ENCODE measurements at places on chromosomes 1 and 21. TPM values are rescaled to one million over a fixed set of nuclear protein-coding genes. Genes with fewer than 3 reads are reported as not detected.

CELA2B gene
- not detected for total RNA-seq

RAB25 gene
- not detected for total RNA-seq

CDA gene
- 0.65 TPM for total RNA-seq

EFNA3 gene
- total RNA-seq: 0.97 TPM

HCRTR1 gene
- under 0.01 TPM for total RNA-seq

DYRK3 gene
- 16.9 TPM for total RNA-seq

CFAP141 gene
- not detected for total RNA-seq

AK5 gene
- total RNA-seq: 97.3 TPM

KRTAP19-3 gene
- total RNA-seq: not detected

SELENBP1 gene
- total RNA-seq: 18.7 TPM

CCDC185 gene
- not detected for total RNA-seq

CYP2J2 gene
- 0.91 TPM for total RNA-seq

FCRL5 gene
- total RNA-seq: not detected

ZSCAN20 gene
- 7.5 TPM for total RNA-seq

LCE2B gene
- total RNA-seq: not detected

NTMT2 gene
- not detected for total RNA-seq

SLC25A34 gene
- total RNA-seq: 0.61 TPM

RORC gene
- not detected for total RNA-seq

CFHR2 gene
- total RNA-seq: not detected

WNT3A gene
- total RNA-seq: not detected

CLCA1 gene
- not detected for total RNA-seq

EVA1B gene
- total RNA-seq: 275 TPM

GUCA2A gene
- not detected for total RNA-seq

CD52 gene
- total RNA-seq: not detected

TMEM59 gene
- 199 TPM for total RNA-seq

NUAK2 gene
- 0.76 TPM for total RNA-seq

MAP1LC3C gene
- under 0.01 TPM for total RNA-seq

CFHR1 gene
- not detected for total RNA-seq
